Stomach (tissue), 19 donors: ENCODE measurements at places on chromosomes 2 and 18. TPM values are rescaled to one million over a fixed set of nuclear protein-coding genes. Genes with fewer than 3 reads are reported as not detected.

POTEC gene
- not detected for total RNA-seq

ARPC2 gene
- 456 TPM for total RNA-seq

FAM124B gene
- total RNA-seq: 0.72 TPM

NTSR2 gene
- total RNA-seq: not detected

MGAT4A gene
- 15.9 TPM for total RNA-seq

KIAA1328 gene
- 21.7 TPM for total RNA-seq

SCYGR7 gene
- total RNA-seq: not detected

SIX2 gene
- total RNA-seq: 17.9 TPM

KCNK3 gene
- 22.8 TPM for total RNA-seq

SPHKAP gene
- total RNA-seq: not detected

OSBPL6 gene
- 0.29 TPM for total RNA-seq

SP140 gene
- total RNA-seq: not detected

NR4A2 gene
- 17.4 TPM for total RNA-seq

ACP1 gene
- total RNA-seq: 183 TPM

CCDC74A gene
- 1.3 TPM for total RNA-seq

NAGK gene
- total RNA-seq: 112 TPM

DNAJC5G gene
- total RNA-seq: not detected

TXNDC2 gene
- 0.18 TPM for total RNA-seq

HOXD3 gene
- not detected for total RNA-seq

GPR155 gene
- total RNA-seq: 33.9 TPM

CHPF gene
- 28.0 TPM for total RNA-seq

SFT2D3 gene
- 6.7 TPM for total RNA-seq

SOCS6 gene
- 56.7 TPM for total RNA-seq

IL36B gene
- total RNA-seq: not detected

PASK gene
- total RNA-seq: 31.7 TPM

KLHL41 gene
- total RNA-seq: not detected

SALL3 gene
- not detected for total RNA-seq

DCDC2C gene
- total RNA-seq: not detected

TRABD2A gene
- total RNA-seq: 0.29 TPM

KLHL29 gene
- under 0.01 TPM for total RNA-seq

IL1F10 gene
- not detected for total RNA-seq

ERFE gene
- total RNA-seq: not detected

C2orf81 gene
- total RNA-seq: not detected

PROM2 gene
- 33.5 TPM for total RNA-seq

GPR45 gene
- total RNA-seq: not detected

CLEC4F gene
- not detected for total RNA-seq

LRRC30 gene
- not detected for total RNA-seq

CPO gene
- total RNA-seq: 0.37 TPM

PTPRN gene
- total RNA-seq: 9.8 TPM

USP14 gene
- 28.6 TPM for total RNA-seq

THUMPD2 gene
- 4.3 TPM for total RNA-seq

ZNF396 gene
- not detected for total RNA-seq
